Hematopoietic multipotent progenitor cell treated with erythropoietin and hydrocortisone succinate and interleukin-3 and kit ligand, for 8 days (in vitro differentiated cells): ENCODE measurements at places on chromosomes 2 and 18.

GRCh38 chr2:209640358-209640757, 131.3 kb upstream of the UNC80 start:
- DNase-seq, result no peak

DNA sequence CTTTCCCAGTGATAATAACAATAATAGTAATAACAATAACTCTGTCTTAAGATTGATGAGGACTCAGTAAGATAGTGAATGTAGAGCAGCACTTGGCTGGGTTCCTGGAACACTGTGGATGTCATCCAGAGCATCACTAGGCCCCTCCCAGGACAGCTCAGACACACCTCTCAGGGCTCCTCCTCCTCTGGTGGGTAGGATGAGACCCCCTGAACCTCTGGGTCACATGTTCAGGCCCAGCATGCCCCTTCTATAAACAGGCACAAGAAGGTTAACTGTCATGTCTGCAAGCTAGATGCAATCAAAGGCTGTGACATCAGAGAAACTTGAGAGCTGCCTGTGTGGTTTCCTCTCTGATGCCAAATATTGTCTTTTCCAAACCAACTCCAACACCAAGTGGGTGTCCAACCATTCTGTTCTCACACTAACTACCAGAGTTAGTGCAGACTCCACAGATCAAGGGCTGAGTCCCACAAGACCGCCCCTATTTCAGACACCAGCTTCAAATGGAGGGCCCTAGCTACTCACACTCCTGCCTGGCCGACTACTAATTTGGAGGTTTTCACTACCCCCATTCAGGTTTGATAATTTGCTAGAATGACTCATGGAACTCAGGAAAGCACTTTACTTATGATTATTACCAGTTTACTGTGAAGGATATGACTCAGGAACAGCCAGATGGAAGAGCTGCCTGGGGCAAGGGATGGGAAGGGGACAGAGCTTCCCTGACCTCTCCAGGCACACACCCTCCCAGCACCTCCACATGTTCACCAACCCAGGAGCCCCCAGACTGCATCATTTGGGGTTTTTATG, 46.4 kb upstream of the BZW1 start:
- no peak for DNase-seq

DNA sequence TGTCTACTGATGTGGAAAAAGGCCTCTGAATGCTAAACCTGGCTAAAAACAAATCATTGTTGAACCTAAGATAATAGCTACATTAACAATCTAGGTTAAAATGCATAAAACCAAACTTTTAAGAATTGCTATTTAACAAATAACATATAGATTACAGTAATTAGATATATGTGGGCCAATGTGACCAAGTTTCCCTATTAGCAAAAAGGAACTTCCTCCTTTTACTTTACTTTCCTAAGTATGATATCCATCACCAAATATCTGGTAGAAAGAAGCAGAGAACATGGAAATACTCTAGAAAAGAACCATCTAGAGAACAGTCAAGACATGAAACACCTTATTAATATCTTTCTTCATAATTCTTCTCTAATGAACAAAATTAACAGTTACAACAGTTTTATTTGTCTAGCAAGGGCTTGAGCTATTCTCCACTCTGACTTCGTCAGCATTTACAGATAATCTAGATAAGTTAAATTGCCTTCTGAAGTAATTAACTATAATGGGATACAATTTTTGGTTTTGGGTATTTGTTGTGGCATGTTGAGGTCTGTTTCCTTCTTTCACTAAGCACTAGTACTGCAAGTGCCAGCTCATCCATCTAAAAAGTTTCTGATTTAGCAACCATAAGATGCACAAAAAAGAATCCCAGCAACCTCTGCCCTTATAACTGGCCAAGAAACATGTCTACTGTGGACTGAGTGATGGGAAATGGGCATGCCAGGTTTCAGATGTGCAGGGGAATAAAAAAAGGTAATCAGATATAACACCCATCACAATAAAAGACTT, 53.3 kb downstream of the MEMO1 start:
- DNase-seq, result no peak

DNA sequence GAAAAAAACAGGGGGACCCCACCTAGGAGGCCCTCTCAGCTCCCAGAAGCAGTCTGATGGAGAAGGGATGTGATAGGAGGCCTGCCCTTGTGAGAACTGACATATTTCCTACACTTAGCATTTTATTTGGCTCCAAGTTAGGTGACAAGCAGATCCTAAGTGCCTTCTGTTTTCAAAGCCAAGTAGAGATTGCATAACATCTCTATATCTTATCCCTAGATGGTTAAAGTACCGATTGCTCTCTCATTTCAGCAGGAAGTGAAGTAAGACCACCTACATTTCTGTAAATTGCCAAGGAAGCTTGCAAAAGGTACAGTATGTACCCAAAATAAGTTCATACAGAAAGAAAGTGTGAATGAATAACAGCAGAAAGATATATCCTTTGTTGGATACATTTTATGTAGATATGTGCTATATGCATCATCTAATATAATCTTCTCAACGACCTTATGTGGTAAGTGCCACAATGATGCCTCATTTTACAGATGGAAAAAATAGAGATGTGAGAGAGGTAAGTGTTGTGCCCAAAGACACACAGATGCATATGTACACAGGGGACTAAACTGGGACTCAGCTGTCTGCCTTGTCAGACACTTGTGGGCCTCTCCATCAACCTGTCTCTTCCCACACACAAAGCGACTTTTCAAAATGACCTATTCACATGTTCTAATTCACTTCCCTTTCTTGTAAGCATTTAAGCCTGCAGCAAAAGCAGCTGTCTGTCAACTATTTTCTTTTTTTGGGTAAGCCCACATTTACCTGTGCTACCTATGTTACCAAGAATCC, 38.9 kb downstream of the DHRS9 start:
- DNase-seq, result no peak

DNA sequence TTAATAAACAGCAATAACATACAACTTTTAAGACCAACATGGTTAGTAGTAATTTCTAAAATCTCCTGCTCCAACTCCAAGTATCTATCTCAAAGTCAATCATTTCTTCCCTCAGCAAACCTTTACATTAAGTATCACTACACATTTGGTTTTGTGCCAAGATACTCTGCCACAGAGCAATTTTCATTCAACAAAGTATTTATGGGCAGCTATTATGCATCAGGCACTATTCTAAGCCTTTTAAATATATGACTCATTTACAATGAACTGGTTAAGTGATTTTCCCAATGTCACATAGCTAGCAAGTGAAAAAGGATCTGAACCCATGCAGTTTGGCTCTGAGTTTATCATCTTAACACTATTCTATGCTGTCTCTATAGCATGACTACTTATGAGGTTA, 264.3 kb downstream of the NOL4 start:
- DNase-seq, result no peak

- no peak for DNase-seq
Observed at GRCh38 chr18:63096327-63096874, 223.2 kb downstream of the BCL2 start.

GRCh38 chr18:23135550-23136325, 453 bp downstream of the CABLES1 start:
- no peak for DNase-seq

DNA sequence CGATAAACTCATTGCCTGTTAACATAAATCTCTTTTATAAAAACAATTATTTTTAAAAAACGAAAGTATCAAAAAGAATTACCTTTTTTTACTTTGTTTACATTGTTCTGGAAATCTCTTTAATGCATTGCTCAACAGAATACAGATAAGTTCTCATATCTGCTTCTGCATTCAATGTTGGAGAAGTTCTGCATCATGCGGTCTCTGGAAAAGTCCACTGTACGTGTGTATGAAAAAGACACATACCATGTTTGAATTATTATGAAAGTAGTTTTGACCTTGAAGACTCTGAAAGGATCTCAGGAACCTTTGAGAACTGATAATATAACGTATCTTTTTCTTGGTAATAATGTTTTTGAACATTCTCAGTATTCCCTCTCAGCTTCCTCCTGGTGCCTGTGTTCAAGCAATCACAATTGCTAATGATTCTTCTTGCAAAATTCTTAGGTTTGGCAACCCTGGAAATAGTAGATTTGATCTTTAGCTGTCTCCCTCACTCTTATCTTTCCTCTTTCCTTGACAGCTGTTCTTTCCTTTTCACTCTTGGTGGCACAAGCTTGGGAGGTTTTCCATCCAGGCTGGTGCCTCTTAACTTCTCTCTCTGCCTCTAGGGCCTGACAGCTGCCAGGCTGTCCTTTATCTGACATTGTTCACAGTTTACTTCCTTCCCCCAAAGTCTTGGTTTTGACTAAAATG, 12.4 kb upstream of the IL1R1 start:
- DNase-seq, result peak; percentile 10

- DNase-seq, result no peak
Observed at GRCh38 chr2:205180730-205181129, 501.6 kb upstream of the NRP2 start.

DNA sequence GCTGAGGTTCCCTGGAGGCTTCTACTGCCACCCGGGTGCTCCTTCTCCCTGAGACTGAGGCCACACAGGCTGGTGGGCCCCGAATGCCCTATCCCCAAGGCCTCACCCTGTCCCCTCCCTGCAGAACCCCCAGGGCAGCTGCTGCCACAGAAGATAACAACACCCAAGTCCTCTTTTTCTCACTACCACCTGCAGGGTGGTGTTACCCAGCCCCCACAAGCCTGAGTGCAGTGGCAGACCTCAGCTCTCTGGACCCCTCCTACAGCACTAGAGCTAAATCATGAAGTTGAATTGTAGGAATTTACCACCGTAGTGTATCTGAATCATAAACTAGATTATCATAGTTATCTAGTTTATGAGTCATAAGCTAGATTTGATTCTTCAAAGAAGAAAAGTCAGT, 7.3 kb upstream of the CENPA start:
- DNase-seq, result peak; percentile 37
